ENCODE measurements at places on chromosomes 7 and 10. TPM values are rescaled to one million over a fixed set of nuclear protein-coding genes. Genes with fewer than 3 reads are reported as not detected.

GRCh38 chr10:103852189-103852711 lies 3.1 kb downstream of the SH3PXD2A start:
- no peak for DNase-seq

The LIPJ gene
- 0.17 TPM for total RNA-seq

DNA sequence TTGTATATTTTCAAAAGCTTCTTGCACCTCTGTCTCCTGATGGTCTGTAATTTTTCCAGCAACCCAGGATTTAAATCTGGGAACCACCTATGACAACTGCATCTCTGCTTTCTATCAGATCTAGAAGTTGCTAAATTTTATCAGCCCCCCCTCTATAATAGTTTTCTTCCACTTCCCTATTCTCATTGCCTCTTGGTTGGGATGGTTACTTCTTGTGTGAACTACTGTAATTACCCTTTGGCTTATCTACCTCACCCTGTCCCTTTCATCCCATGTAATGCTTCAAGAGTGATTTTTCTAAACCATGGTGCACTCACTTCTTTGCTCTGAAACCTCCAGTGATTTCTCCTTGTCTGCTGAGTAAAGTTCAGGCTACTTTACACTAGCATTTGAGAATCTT lies 92.3 kb downstream of the BMPR1A start:
- no peak for DNase-seq

- no peak for DNase-seq
Measured at GRCh38 chr7:106358103-106358663, 73.4 kb upstream of the NAMPT start.

GRCh38 chr10:82817676-82818422 lies 942.9 kb downstream of the NRG3 start:
- DNase-seq = no peak

DNA sequence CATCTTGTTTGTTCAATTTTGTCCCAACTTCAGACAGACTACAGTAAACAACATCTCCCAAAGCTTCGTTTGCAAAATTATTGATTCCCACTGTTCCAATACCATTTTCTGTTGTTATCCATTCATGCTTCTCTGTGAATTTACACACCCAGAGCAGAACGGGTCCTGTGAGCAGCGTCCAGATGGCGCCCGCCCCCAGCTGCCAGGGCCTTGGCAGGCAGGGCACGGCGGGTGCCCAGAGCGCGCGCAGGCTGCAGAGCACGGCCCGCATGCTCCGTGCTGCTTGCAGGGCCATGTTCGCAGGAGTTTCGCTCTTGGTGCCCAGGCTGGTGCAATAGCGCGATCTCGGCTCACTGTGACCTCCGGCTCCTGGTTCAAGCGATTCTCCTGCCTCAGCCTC lies 32.5 kb upstream of the SEPTIN7 start:
- no peak for DNase-seq

GRCh38 chr7:12290761-12291160 lies 79.7 kb downstream of the TMEM106B start:
- no peak for DNase-seq

DNA sequence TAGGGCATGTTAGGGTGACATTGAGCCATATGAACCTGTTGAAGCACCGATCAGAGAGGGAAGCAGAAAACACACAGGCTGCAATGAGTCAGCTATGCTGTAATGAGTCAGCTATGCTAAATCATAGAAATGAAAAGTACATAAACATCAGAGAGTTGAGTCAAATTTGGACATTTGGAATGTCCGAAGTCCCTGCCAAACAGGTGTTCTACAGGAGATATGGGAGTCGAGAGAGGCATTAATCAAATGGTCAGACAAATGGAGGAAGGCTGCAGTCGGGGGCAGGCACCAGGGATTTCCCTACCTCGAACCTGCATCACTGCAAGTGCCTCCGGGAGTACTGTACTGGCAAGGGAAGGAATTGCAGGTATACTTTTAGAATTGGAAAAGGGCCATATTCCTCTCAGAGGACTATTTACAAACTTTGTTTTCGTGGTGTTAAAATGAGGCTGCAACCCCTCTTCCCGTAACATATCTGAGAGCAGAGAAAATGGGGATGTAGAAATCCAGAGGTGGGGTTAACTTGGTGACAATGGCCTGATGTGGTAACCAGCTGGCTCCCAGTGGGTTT lies 8.8 kb upstream of the ZC3HAV1 start:
- no peak for DNase-seq

The PRKAR1B gene
- 14.4 TPM for total RNA-seq

The ZNF736 gene
- total RNA-seq = 8.2 TPM

- DNase-seq = no peak
Measured at GRCh38 chr10:13831711-13832141, 245.0 kb downstream of the PRPF18 start.

The CCT6A gene
- 48.6 TPM for total RNA-seq

DNA sequence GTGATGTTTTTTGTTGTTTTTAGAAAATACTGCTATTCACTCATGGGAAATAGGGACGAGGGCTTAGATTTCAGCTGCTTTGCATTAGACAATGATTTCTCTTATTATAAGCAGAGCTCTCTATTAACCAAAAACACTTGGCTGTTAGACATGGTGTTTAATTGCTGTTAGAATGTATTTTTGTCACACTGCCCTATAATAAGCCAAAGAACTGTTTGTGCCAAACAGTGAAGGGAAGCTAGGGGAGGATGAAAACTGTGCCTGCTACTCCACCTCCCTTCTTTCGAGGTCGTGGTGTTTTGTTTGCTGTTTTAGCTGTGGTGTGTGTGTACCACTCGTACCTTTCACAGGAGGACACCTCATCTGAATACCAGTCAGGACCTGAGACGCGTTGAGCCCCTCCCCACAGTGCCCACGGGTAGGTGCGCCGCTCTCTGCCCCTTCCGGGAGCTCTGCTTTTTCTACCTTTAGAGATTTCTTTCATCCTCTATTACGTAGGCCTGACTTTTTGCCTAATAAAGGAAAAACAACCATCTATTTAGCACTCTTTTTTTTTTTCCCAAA lies 57.9 kb downstream of the CUX1 start:
- DNase-seq = no peak

DNA sequence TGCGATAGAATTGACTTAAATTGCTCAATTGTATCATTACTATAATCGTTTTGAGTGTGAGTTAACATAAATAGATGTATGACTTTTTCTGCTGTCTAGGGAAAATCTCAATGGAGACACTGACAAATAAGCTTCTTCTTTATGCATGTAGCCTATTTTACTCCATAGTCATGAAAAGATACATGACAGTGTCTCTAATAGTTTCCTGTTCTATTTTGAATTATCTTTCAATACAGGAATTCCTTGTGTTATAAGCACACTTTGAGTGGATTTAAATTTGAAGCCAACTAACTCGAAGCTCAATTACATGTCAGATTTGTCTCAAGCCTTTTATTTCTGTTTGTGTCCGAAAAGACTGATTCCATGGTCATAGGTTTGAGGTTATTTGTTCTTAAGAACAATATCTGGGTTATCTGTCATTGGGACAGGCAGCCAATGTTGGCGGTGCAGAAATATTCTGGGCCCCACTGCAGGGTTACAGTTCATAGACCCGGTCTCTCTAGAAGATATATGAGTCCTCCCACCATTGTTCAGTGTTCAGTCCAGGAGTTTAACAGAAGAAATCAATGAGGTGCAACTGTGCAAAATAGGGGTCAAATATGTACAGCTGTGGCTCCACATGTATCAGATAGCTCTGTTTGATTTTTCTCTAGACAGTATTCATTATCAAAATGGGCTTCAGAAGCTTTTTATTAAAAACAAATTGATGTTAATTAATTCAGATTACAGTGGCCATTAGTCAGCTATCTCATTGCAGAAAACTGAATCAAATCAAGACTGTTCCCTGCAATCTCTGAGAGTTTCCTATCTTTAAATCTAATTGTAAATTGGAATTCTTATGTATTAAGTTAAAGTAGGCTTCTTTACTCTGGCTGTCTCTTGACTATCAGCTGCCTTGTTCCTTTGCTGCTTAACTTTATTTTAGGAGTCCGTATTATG lies 1238.8 kb downstream of the NXPH1 start:
- no peak for DNase-seq

The ACTL6B gene
- not detected for total RNA-seq

The MRC1 gene
- total RNA-seq = 47.0 TPM

The GNGT1 gene
- not detected for total RNA-seq

- no peak for DNase-seq
Measured at GRCh38 chr7:159022238-159022993, 122.3 kb downstream of the VIPR2 start.

GRCh38 chr10:35875016-35875676 lies 233.1 kb upstream of the FZD8 start:
- DNase-seq = no peak

- DNase-seq = no peak
Measured at GRCh38 chr10:66746711-66747110, 179.1 kb upstream of the LRRTM3 start.

GRCh38 chr7:122746948-122747347 lies 44.2 kb upstream of the RNF148 start:
- no peak for DNase-seq

- no peak for DNase-seq
Measured at GRCh38 chr7:135342887-135343286, 109.2 kb downstream of the STRA8 start.

GRCh38 chr7:22787951-22788350 lies 34.7 kb downstream of the TOMM7 start:
- no peak for DNase-seq

DNA sequence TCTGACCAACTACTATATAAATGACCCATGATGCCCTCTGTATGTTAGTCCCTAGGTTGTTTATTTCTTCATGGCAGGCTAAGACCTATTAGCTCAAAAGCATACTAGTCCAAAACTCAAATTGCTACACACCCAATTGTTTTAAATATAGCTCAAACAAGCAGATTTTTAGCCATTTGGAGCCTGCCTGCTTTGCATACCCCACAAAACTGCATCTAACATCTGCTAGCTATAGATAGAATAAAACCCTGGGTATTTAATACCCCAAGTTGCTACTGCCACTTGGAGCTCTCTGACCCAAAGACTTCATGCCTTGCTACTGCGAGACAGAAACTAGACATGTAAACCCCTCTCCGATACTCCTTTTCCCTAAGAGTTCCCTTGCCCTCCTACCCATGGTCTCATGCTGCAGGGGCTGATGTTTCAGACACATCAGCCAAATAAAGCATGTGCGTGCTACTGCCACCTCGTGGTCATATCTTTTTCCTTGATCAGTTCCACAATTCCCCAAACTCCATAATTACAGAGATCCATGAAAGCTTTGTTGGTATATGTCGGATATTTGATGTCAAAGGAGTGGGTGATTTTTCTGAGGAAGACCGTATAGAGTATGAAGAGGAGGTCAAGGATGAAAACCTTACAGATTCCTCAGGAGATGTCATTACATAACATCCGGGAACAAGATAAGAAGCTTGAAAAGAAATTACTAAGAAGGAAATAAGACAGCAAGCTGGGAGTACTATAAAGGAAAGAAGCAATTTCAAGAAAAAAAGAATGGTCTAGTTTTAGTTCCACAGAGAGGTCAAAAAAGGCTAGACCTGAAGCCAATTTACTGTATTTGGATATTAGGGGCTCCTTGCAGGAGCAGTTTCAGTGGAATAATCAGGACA lies 386.6 kb downstream of the SH2D4B start:
- peak; percentile 43 for DNase-seq

- DNase-seq = no peak
Measured at GRCh38 chr10:110350812-110351211, 46.1 kb upstream of the SMNDC1 start.

The ADIRF gene
- total RNA-seq = 17.1 TPM

GRCh38 chr7:55134786-55135185 lies 116.0 kb downstream of the EGFR start:
- peak; percentile 3 for DNase-seq

- no peak for DNase-seq
Measured at GRCh38 chr7:18399436-18400235, 95.9 kb upstream of the HDAC9 start.

GRCh38 chr10:77248104-77248790 lies 389.4 kb downstream of the KCNMA1 start:
- no peak for DNase-seq

The CUBN gene
- 0.51 TPM for total RNA-seq

DNA sequence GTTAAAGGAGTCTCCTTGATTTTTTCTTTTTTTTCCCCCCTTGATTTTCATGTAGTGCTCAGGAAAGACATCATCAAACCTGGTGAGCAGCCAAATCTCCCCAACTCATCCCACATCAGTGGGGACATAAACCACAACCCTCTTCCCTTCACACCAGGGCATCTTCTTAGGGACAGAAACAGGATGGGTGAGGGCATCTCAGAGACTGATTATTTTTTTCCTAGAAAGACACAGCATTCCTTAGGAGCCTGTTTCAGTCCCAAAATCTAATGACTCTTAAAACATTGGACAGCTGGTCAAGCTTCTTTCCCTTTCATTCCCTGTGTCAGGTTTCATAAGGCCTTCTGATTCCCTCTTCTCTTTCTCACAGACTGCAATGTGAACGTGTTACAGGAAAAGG lies 31.5 kb upstream of the GSAP start:
- DNase-seq = no peak

The GSDME gene
- total RNA-seq = 3.2 TPM

DNA sequence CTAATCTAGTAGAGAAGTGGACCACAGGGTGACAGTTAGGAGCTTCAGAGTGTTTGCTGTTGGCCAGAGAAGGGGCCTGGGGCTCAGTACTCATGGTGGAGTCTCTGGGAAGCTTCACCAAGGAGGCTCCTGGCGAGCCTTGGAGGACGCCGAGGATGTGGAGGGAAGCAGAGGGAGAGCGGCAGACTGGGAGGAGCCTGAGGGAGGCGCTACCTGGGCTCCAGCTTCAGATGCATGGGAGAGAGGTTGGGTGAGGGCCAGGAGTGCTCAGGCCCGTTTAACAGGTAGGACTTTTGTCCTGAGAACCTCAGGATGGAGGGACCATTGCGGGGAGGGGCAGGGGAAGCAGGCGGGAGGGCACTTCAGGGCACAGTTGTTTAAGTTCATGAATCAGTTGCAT lies 24.2 kb downstream of the DOCK1 start:
- DNase-seq = no peak

The MMD2 gene
- total RNA-seq = not detected

DNA sequence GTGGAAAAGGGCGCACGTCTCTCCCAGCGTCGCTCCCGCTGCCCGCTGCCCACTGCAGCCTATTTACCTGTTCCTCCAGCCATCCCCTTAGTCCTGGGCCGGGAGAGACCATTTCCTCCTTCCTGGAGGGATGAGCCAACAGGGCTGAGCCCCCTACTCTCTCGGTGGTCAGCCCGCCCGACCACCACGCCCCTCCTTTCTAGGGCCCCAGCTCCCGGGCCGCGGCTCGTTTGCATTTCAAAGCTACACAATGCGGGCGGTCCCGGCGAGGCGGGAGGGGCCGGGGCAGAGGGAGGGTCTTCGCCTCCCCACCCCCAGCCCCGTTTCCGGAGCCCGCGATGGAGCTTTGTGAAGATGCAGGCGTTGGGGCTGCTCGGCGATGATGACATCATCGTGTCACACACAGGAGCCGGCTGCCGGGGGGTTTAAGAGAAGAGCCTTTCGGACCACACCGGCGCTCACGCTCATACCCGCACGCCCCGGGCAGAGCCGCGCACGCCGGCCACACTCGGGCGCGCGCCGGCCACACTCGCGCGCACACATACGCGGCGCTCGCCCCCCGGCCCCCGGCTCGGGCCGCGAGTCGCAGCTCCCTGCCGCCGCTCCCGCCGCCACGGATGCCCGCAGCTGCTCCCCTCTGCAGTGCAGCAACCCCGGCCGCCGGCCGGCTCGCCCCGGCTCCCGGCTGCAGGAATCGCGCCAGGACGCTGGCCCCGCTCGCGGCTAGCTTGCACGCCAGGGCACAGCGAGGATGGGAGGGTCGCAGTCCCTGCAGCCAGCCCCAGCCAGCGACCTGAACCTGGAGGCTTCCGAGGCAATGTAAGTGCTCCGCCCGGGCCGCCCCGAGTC lies 107.7 kb upstream of the BTBD16 start:
- no peak for DNase-seq
